T-helper 1 cell (primary cell): ENCODE measurements at places on chromosomes 3 and 15.

DNA sequence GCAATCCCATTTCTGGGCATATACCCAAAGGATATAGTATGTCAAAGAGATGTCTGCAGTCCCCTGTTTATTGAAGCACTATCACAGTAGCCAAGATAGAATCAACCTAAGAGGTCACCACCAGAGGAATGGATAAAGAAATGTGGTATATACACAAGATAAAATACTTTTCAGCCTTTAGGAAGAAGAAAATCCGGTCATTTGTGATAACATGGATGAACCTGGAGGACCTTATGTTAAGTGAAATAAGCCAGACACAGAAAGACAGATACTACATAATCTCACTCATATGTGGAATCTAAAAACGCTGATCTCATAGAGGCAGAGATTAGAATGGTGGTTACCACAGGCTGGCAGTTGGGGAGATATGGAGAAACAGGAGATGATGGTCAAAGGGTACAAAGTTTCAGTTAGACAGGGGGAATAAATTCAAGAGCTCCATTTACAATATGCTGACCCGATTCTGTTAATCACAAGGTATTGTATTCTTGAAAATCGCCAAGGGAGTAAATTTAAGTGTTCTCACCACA, 195.8 kb downstream of the MTHFS start:
- DNase-seq = no peak

- DNase-seq = no peak
These were observed 779.5 kb downstream of the ROBO1 start for GRCh38 chr3:78988324-78988723.

DNA sequence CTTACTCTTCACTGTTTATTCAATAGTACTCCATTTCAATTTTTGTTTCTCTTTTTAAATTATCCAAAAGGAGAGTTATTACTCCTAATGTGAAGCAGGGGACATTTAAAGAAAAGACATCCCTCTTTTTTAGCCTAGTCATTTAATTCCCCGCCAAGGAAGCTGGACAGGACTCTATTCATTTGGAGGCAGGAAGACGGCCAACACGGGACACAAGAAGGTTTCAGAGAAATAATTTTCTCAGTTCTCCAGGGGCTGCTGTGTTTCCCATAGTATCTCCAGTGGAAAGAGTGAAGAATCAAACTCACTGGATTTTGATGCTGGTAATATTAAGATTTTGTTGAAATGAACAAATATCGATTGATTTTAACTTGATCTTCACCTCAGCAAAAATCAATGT, 833.7 kb downstream of the ROBO2 start:
- no peak for DNase-seq

GRCh38 chr3:56878074-56878473, 76.3 kb upstream of the ARHGEF3 start:
- DNase-seq = no peak

GRCh38 chr3:186108106-186108940, 566 bp downstream of the ETV5 start:
- no peak for DNase-seq

- no peak for DNase-seq
These were observed 16.1 kb downstream of the SLC28A2 start for GRCh38 chr15:45268135-45268534.

DNA sequence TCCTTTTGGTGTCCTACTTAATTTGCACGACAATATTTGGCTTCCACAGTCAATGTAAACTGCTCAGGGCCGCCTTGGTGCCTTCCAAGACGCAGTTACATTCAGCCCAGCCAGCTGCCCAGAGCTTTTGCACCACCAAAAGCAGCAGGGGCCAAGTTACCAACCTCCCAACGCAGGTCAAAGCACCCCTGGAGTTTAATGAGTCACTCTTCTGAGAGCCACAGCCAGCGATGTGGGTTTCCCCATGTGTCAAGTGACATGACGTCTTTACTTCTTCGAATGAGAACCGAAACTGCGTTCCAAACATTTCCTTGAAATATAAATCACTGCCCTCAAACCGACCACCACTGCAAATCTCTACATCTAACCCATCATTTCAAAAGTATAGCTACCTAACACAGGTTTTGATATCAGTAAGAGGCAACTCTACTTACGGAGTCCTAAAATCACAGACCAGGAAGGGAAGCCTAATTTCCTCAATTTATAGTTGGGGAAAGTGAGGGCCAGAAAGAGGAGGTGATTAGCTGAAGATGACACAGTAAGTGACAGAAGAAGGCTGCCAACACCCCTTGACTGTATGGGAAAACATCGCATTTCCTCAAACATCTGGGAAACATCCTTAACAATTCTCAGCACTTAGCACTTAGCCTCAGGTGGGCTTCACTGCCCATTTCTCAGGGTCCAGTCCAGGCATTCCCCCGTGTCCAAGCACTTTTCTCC, 24.5 kb downstream of the MB21D2 start:
- peak; percentile 98 for DNase-seq

DNA sequence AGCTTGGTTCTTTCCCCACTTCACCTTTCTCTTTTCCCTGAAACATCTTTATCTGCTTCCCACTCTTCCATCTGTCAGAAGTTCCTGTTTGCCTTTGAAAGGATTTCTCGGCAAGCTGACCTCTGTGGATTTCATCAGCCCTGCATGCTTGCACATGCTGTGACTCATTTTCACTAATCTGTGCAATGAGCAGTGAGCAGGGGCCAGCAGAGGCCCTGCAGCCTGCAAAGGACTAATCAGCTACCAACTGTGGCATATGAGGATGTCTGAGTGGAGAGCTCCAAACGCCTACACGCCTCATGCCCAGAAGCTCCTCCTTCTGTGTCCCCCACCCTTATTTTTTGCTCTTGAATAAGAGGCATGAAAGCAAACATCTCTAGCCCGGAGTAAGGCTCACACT, 333.0 kb upstream of the SEMA6D start:
- no peak for DNase-seq

DNA sequence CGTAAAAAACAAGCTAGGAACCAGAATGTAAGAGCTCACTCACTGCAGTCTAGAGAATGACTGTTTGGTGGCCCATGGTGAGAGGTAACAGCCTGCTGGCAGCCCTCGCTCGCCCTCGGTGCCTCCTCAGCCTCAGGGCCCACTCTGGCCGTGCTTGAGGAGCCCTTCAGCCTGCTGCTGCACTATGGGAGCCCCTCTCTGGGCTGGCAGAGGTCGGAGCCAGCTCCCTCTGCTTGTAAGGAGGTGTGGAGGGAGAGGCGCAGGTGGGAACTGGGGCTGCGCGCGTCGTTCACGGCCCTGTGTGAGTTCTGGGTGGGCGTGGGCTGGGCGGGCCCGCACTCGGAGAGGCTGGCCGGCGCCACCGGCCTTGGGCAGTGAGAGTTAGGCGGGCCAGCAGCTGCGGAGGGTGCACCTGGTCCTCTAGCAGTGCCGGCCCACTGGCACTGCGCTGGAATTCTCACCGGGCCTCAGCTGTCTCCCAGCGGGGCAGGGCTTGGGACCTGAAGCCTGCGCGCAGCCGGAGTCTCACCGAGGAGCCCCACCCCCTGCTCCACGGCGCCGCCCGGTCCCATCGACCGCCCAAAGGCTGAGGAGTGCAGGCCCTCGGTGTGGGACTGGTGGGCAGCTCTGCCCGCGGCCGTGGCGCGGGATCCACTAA, 420.6 kb downstream of the RBMS3 start:
- peak; percentile 2 for DNase-seq
